Left ventricle myocardium superior (tissue), 1 donor: ENCODE measurements at places on chromosomes 16 and 17. TPM values are rescaled to one million over a fixed set of nuclear protein-coding genes. Genes with fewer than 3 reads are reported as not detected.

DNA sequence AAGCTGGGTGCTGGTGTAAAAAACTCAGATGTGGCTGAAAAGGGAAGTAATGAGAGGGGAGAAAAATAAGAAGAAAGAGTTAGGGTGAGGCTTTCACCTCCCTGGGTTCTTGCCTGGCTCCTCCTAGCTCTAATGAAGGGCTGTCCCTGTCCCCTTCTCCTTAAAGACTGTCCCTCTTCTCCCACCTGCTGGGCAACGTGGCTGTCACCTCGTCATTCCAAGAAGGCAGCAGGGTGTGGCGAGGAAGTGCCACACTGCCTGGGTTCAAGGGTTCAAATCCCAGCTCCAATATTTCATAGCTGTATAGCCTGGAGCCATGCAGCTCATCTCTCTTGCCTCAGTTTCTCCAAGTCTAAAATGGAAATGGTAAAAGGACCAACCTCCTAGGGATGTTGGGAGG, 122.5 kb upstream of the CACNG5 start:
- DNase-seq, result no peak

Gene DGKE
- total RNA-seq, result 3.6 TPM

DNA sequence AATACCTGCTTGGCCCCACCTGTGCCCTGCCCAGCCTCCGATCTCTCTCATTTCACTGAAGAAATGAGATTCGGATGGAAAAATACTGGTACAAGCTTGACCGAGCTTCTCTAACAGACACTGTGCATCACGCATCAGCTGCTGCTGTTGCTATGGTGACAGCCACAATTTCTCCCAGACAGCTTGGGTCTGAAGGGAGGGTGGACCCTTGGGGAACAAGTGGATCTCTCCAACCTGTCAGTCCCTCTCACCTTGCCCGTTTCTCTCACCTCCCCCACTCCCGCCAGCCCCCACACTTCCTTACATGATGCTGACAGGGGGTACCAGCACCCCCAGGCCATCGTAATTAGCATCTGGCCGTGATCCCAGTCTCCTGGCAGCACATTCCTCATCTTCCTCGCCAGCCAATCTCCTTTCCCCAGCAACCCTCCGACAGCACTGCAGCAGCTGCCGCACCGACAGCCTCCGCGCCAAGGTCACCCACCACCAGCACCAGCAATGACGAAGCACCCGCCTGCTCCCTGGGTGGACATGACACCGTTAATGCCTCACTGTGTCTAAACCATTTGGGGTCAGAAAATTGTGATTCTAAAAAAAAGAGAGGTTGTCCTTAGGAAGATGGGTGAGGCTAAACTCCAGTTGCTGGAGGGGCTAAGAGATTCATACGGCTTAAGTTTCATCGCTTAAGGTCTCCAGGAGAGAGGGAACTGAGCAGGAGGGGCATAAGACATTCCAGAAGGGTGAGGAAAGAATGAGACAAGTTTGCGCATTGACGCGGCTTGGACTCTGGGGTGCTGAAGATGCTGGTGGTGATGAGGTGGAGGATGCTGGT, 58.6 kb upstream of the TNRC6A start:
- peak; percentile 71 for DNase-seq

Gene HSD11B2
- 0.89 TPM for total RNA-seq

GRCh38 chr16:27254262-27254811, 14.2 kb downstream of the NSMCE1 start:
- DNase-seq, result no peak

GRCh38 chr17:61422116-61422799, 22.6 kb downstream of the TBX2 start:
- DNase-seq, result no peak

- DNase-seq, result no peak
These were observed 243.9 kb upstream of the MYOCD start for GRCh38 chr17:12421646-12422306.
